ENCODE measurements at places on chromosomes 4 and X.
A peak's percentile ranks its signal among the peaks of the same experiment; 100 is the strongest.

DNA sequence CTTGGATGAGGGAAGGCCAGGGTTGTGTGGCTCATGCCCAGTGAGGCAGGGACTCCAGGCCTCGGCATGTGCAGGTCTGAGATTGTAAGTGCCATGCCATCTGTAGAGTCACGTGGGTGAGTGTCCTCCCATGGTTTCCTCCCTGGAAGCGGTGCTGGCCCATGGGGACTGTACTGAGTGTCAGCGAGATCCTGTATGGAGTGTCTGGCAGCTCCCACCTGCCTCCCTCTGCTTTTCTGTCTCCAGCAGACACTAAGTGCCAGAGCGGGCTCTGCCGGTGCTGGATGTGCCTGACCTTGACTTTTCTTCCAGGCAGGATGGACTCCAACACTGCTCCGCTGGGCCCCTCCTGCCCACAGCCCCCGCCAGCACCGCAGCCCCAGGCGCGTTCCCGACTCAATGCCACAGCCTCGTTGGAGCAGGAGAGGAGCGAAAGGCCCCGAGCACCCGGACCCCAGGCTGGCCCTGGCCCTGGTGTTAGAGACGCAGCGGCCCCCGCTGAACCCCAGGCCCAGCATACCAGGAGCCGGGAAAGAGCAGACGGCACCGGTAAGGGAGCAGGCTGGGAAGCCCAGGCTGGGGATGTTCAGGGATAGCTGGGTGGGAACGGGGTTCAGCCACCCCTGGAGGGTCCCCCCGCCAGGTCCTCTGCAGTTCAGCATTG lies 7.6 kb downstream of the WFS1 start:
- no peak for DNase-seq

GRCh38 chrX:121146059-121146628 lies 98.7 kb downstream of the GLUD2 start:
- DNase-seq, result no peak

- DNase-seq, result peak; percentile 58
These were observed 87.3 kb downstream of the PRSS12 start for GRCh38 chr4:118265312-118266144.

DNA sequence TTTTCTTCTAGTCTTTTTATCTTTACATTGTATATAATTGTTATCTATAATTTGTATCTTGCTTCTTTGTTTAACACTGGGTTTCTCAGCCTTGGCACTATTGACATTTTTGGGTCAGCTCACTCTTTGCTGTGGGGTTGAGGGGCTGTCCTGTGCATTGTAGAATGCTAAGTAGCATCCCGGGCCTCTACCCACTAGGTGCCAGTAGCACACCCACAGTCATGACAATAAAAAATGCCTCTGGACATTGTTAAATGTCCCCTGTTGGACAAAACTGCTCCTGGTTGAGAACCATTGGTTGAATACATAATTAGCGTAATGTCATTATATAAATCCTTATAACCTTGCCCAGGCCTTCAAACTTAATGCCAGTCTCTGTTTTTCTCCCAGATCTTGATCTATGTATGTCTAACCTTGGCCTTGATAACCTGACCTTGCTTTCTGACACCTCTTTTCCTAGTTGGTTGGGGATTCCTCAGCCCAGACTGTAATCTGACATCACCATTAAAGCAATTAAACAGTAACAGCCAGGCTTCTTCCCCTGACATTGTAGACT lies 46.1 kb downstream of the DCX start:
- no peak for DNase-seq

DNA sequence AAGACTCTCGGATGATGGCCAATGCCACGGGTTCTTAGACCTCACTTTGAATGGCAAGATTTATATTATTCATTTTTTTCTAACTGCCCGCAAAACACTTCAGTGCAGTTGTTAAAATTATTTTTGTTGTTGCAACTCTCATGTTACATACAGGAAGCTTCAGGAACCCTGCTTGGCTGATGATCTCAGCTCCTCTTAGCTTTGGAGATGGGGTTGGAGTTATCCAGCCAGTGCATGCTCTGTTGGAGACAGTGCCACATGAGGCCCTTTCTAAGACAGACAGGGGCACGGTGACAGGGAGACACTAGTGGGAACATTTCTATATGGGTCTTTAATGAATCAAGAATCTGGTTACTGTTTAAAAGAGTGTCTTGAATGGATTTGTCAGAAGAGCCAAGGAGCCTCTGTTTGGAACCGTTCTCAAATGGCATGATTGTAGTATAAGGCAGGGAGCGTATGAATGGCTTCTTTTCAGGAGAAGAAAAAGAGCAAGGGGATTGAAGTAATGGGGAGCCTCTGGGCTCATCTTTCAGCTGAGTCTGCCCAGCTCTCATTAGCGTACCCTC lies 61.9 kb upstream of the ENPP6 start:
- DNase-seq, result peak; percentile 51

GRCh38 chr4:15749001-15749400 lies 29.1 kb upstream of the CD38 start:
- no peak for DNase-seq

- DNase-seq, result no peak
These were observed 313.7 kb upstream of the SMIM31 start for GRCh38 chr4:164440199-164440598.

- DNase-seq, result no peak
These were observed 192.2 kb downstream of the MID1IP1 start for GRCh38 chrX:38993500-38993899.

DNA sequence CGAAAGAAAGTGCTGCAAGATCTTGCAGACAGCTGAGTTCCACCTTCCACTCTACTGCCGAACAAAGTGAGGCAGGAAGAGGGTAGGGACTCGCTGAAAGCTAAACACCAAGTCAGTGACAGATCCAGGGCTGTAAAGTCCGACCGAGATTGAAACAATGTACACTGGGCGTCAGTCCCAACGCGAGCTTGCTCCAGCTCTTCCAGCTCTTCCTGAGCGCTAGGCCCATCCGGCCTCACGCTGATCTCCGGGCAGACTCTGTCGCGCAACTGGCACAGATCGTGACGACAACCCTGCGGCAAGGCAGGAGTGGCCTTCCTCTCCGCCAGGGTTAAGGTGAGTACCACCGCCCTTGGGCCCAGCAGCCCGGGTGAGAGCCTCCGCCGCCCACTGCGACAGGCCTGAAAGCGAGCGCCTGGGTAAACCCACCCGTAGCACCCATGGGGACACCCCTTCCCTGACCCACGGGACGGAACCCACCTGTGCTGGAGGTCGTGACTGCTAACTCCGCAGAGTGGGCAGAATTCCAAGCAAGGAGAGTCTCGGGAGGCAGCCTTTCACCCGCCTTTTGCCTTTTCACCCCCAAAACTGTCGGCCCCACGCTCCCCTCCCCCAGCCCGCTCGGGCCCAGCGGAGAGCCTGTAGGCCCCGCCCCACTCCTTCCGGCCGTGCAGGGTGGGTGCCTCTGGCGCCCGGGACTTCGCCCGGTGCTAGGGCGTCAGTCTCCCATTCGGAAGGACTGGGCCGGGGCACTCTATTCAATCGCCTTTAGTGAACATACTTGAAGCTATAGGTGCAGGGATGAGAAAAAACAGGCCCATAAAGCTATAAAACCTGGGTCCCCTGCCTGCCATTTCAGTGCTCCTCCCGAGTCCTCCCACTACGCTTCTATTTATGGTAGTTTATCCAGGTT lies at the start of gene TMLHE:
TSS of gene TMLHE (minus strand) at position 641 of the 913 bp plus-strand sequence. CDS start 67,676 bp downstream, outside the sequence.
- DNase-seq, result peak; percentile 67

DNA sequence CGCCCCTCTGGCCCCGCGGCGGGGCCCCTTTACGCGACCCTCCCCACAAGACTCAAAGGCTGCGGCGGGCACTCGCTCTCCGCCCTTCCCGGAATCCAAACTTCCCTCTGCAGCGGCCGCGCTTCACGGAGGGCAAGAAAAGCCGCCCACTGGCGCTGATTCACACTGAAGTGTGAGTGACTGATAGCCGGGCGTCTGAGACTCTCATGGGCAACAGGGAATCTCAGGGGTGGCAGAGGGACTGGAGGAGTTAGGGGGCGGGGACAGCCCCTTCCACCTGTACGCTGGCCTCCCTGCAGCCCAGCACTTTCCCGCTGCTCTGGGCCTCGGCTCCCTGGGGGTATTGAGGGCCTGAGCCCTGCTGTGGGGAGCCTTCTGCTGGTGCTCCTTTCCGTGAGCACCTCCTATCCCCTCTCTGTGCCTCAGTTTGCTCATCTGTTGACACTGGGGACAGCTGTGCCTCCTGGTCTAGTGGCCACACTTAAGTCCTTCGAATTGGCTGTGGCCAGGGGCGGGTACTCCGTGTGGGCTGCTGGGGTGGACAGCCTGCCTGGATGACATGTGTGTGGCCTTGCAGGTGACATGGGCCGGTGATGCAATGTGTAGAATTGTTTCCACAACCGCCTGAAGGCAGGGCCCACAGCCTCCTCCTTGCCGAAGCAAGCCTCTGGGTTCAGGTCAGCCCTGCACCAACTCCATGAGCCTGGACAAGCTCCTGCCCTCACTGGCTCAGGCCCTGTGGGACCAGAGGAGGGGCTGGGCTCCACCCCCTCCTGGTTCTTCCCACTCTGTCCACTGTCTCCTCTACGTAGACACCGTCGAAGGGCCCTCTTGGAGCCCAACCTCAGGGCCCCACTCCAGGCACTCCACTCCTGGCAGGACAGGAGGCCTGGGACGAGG lies 951 bp downstream of the SH3BP2 start:
- no peak for DNase-seq

GRCh38 chrX:95218976-95219375 lies 1465.7 kb upstream of the DIAPH2 start:
- no peak for DNase-seq

GRCh38 chrX:131288738-131289511 lies at the start of gene IGSF1:
Gene IGSF1, minus strand, starts transcription at chrX:131289306. Its CDS starts 2,632 bp downstream, at chrX:131286674.
- DNase-seq, result peak; percentile 87

DNA sequence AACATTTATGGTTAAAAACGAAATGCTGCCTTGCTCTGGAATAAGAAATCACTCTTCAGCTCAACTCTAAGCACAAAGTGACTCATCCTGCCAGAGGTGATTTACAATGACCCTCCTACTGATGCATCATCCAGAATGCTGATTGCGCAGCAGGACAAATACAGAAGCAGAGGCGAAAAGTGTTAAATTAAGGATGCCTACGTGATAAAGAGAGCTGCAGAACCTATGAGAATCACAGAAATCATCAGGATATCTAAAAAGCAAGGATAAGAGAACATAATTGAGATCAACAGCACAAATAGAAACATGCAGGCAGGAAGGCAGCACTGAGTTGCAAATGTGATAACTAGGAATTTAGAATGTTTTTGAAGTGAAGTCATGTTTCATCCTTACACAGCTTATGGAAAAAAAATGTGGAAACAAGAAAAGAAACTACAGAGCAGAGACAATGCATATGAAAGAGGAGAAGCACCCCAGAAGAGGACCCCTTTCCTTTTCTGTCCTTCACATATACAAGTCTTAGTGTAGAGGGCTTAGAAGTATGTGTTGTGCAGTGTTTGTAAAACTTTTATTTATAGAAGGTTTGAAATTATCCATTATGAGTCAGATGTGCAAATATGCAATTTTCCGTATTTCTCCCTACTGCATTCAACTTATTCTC lies 188.4 kb downstream of the SLC7A11 start:
- DNase-seq, result no peak

DNA sequence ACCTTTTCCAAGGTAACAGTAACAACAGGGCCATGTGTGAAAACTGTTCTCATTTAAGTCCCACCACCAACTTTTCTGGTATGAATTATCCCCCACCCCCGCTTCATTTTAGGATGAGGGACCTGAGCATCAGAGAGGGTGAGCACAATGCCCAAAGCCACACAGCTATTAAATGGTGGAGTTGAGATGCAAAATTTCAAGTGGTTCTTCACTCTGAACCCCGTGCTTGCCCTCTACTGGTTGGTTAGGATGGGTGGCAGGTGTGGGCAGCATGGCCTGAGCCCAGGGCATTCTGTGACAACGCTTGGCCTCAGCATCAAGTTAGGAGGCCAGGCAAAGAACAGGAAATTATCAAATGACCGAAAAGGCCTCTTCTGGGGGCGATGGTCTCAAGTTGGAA lies 33.5 kb downstream of the MED28 start:
- DNase-seq, result no peak

GRCh38 chrX:30275498-30275897 lies 28.6 kb downstream of the MAGEB1 start:
- peak; percentile 1 for DNase-seq

- DNase-seq, result peak; percentile 18
These were observed 498.3 kb upstream of the INTU start for GRCh38 chr4:127134490-127134889.

DNA sequence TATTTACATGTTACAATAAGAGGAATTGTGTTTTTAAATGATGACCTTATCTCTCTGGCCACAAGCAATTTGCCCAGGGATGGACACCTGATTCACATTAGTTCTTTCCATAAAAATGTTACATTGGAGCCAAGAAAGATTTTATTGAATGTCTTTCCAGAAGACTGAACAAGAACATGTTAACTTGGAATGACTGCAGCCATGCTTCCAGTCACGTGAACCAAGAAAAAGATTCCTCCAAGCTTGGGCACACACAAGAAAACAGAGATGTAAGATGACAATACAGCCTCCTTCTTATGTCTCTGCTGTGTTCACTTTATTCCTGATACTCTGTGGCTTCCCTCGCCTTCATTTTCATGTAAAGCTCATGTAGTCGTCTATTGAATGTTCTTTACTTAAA lies 737.6 kb downstream of the TRIML1 start:
- no peak for DNase-seq

- DNase-seq, result no peak
These were observed 5.2 kb downstream of the UGDH start for GRCh38 chr4:39522068-39522467.

GRCh38 chr4:77433418-77433733 lies 172.2 kb upstream of the CXCL13 start:
- peak; percentile 82 for DNase-seq

DNA sequence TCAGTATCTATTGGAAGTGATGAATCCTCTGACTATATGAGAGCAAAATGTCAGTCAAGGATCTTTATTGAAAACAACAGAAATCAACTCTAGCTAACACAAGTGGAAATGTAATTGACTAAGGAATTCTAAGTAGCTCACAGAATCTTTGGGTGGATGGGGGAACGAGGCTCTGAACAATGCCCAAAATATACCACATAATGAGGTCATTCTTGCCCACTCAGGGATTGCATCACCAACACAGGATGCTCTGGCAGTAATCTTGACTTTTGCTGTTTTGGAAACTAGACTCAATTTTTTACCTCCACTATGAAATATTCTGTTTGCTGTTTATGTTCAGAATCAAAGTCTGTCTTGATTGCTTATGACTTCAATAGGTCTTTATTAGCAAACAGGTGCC lies 127.4 kb upstream of the UNC5C start:
- DNase-seq, result no peak

- no peak for DNase-seq
These were observed 3.5 kb upstream of the VMA21 start for GRCh38 chrX:151393514-151393913.

GRCh38 chr4:52554612-52555355 lies 104.3 kb downstream of the USP46 start:
- DNase-seq, result no peak

GRCh38 chrX:120857240-120857639 lies 18.4 kb downstream of the CT47B1 start:
- DNase-seq, result no peak

Measured in tongue (tissue), 3 donors.